Ureter (tissue), 1 donor: ENCODE measurements at places on chromosomes 1 and 21.

- no peak for DNase-seq
Measured at GRCh38 chr1:203128716-203129500, 1.4 kb downstream of the ADORA1 start.

- DNase-seq = no peak
Measured at GRCh38 chr1:19038096-19038495, 81.6 kb upstream of the IFFO2 start.

DNA sequence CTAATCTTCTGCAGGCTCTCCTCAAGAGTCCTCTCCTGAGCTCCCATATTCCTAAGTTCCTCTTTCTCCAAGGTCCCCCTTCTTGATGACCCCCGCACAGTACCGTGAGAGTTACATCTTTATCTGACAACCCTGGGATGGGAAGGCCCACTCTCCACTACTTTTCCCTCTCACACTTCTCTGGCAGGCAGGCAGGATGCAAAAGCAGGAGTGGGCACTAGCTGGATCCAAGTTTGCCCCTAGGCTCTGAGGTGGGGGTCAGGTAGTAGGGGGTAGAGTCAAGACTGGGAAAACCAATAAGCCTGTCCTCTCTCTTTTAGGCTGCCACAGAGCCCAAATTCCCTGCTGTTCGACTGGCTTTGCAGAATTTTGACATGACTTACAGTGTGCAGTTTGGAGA, 3.9 kb downstream of the NSUN4 start:
- no peak for DNase-seq

DNA sequence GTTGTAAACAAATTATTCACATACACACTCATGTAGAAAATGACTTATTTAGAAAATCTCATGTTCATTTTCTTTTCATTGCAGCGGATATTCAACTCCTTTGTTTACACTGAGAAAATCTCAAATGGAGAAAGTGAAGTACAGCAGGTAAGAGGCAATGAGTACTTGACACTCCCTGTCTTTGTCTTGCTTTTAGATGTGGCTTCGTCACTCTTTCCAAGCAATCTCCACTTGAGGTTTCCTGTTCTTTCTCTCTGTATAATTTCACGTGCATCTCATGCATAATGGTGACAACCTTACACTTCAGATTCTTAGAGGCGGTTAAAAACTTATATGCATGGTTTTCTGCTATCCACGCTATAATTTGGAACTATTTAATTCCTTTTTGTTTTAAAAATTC, 80.6 kb downstream of the CACHD1 start:
- DNase-seq = no peak

GRCh38 chr1:153586347-153586746, 20.7 kb upstream of the S100A2 start:
- no peak for DNase-seq

GRCh38 chr1:26858160-26858559, 4.8 kb upstream of the SFN start:
- DNase-seq = no peak

DNA sequence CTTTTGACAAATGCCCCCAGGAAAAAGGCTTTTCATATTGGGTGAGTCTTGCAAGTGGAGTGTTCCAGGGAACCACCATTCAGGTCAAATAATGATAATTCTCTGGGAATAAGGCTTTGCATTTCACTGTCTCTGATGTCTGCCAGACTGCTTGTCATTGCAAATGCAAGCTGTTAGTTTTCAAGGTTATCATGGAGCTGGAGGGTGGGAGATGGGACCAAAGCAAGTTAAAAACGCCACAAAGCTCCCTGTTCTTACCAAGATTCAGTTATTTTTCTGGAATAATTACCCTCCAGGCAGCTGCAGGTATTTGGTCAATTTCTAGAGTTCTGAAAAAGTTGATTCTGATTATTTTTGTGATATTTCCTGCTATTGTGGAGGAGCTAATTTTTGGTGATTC, 210.1 kb downstream of the GPR52 start:
- no peak for DNase-seq

- peak; percentile 52 for DNase-seq
Measured at GRCh38 chr1:248618878-248619277, 16.0 kb downstream of the OR2T11 start.
